ENCODE measurements at places on chromosomes 2 and 18.

DNA sequence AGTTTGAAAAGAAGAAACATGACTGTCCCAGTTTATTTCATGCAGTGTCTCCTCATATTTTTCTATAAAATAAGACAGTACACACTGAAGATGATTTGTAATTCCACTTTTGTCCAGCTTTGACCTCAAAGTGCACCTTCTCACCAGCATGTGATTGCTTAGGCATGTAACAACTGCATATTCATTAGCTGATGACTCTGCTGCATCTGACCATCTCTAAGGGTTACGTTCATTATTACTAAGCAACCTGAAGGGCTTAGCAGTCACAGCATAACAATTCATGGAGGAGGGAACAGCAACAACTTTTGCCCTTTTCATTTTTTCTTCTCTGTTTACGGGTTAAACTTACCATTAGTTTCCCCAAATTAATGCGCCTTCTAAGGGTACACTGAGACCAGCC lies 330.6 kb upstream of the PIK3C3 start:
- DNase-seq = no peak

- no peak for DNase-seq
Measured at GRCh38 chr2:43174368-43174916, 52.0 kb downstream of the ZFP36L2 start.

- no peak for DNase-seq
Measured at GRCh38 chr2:240523451-240524281, 34.1 kb downstream of the ANKMY1 start.

GRCh38 chr18:2997429-2997828 lies 15.5 kb downstream of the LPIN2 start:
- no peak for DNase-seq

DNA sequence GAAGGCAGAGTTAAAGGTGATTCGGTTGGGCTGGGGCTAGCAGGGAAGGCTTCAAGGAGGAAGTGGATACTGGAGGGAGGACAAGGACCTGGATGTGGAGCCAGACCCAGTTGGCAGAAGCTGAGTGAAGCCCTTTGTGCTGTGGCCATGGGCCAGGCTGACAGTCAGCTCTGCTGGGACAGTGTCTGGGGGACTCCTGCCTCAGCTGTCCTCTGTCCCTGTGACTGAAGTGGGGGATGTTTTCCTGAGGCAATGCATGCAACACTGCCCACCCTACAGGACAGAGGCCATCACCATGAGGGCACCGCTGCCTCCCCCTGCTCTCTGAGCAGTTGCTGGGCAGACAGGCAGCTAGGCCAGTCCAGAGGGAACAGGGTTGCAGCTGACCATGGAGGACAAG lies 40.0 kb downstream of the ST8SIA5 start:
- DNase-seq = no peak
